Spinal cord (tissue), 10 donors: ENCODE measurements at places on chromosomes 16 and 17. TPM values are rescaled to one million over a fixed set of nuclear protein-coding genes. Genes with fewer than 3 reads are reported as not detected.
A peak's percentile ranks its signal among the peaks of the same experiment; 100 is the strongest.

DNA sequence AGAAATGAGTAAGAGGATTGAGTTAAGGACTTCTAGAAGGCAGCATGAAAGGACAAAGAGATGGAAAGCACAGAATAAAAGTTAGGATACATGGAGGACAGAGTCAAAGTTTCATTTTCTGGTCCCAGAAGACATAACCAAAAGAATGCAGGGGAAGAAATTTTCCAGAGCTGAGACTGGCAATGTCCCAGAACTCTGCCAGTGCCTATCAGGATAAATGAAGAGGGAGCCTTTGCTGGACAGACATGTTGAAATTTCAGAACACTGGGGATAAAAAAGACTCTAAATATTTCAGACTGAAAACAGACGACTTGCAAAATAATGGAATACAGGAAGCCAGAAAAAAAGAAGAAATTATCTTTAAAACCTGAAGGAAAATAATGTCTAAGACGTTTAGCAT is 55.7 kb downstream of the NT5M start:
- no peak for DNase-seq

- peak; percentile 59 for DNase-seq
Observed at GRCh38 chr17:1471911-1472821, 16.1 kb upstream of the CRK start.

DNA sequence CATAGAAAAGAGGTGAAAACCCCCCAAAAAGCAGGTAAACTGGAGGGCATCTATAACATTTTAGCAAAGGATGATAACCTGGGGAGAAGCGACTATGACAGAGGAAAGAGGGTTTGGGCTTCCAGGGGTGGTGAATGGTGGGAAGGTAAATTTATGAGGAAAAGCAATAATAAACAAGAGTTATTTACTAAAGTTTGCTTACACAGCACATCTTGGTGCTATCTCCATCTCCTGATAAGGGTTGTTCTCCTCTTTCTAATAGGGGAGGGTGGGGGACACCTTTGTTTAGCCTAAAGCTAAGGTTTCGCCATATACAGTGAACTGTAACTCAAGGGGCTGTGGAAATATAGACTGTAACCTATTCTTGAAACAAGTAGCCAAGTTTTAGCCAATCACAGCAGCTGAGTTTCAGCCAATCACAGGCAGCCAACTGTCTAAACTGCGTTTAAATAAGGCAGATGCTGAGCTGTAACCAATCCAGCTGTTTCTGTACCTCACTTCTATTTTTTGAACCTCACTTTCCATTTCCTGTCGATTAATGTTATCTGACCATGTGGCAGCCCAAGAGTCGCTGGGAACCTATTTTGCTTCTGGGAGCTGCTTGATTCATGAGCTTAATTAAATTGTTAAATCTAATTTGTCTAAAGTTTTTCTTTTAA is 191.8 kb downstream of the MAP2K6 start:
- no peak for DNase-seq

GRCh38 chr17:14268264-14268663 is 31.6 kb upstream of the CDRT15 start:
- DNase-seq, result no peak

The CDRT15L2 gene
- not detected for total RNA-seq

The NAGPA gene
- total RNA-seq, result 6.9 TPM
